ENCODE measurements at places on chromosomes 12 and 14.

DNA sequence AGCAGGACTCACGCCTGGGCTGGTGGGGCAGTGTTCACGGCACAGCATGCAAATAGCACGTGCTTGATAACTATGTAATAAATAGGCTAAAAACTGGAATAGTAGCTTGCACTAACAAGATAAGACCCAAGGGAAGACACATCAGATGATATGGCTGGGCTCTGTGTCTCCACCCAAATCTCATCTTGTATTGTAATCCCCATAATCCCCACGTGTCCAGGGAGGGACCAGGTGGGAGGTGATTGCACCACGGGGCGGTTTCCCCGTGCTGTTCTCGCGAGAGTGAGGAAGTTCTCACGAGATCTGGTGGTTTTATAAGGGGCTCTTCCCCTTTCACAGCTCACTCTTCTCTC, 46.9 kb downstream of the RIMBP2 start:
- no peak for DNase-seq

DNA sequence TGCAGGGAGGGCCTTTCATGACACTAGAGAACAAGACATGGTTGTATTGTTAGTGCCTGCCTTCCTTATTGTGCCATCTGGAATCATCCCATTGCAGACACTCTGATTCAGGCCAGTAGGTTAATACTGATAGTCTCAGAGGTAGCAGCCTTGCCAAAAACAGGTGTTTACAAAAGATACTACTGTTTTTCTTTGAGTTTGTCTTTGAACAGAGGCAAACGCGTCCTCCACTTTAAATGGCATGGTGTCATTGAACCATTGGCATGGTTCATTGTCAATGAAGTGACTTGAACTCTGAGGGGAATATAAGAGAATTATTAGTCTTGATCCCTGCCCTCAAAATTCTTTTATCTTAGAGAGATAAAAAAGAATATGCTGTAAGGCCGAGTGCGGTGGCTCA, 4.2 kb downstream of the FNTB start:
- no peak for DNase-seq

GRCh38 chr12:50984586-50985298, 32.4 kb downstream of the HIGD1C start:
- no peak for DNase-seq

DNA sequence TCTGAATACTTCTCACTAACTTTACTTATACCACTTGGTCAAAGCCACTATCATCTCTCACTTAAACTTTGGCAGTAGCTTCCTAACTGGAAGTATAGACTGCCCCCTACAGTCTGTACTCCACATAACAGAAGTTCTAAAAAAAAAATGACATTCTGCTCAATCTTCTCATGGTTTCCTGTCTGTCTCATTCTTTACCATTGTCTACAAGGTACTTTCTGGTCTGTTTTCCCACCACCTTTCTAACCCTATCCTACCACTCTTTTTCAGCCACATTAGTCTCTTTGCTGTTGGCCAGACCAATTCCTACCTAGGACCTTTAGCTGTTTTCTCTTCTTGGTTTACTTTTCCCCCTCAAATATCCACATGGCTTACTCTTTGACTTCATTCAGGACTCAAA, 14.7 kb downstream of the CPSF6 start:
- DNase-seq = peak; percentile 43

- DNase-seq = no peak
These were observed 194.1 kb upstream of the RASSF8 start for GRCh38 chr12:25764409-25764808.

GRCh38 chr14:31068235-31068634, 42.1 kb upstream of the STRN3 start:
- no peak for DNase-seq

DNA sequence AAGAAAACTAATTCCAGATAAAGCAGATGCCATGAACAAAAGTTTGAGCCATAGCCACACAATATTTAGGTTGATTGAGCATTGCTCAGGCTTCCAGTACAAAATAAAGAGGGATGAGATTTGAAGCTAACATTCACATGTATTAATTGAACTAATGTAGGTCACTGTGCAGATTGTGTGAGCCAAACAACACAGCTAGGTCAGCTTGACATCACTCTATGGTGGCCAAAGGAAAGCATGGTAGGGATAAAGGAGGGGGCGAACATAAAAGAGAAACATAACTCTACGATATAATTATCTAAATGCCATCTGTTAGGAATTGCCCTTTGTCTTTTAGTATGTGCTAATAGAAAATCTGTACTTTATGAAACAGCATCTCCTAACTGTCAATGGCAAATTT, 477.7 kb upstream of the SYT1 start:
- DNase-seq = no peak

GRCh38 chr12:114342656-114343055, 63.3 kb downstream of the TBX5 start:
- no peak for DNase-seq

- no peak for DNase-seq
These were observed 197.1 kb upstream of the FAR2 start for GRCh38 chr12:28951935-28952334.
